ENCODE measurements at places on chromosomes 3 and 15. TPM values are rescaled to one million over a fixed set of nuclear protein-coding genes. Genes with fewer than 3 reads are reported as not detected.

DGKG gene
- total RNA-seq, result 27.3 TPM

TM4SF1 gene
- total RNA-seq, result 60.5 TPM

SV2B gene
- 7.3 TPM for total RNA-seq

DNA sequence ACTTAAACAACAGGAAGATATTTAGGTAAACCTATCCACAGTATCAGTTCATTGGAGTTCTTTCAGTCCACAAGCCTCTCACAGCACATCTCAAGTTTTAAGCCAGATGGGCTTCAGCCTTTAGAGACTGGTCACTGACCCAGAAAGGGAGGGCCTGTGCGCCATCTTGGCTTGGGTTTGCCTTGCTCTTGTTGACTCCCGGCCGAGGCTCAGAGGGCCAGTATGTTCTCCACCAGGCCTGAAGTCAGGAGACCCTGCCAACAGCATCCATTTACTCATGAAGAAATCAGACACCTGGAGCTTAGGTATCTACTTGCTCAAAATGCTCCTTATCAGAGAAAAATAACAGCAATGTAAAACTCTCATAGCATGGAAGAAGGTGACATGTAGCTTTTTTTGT is 6.2 kb downstream of the RGMA start:
- H3K27me3 ChIP-seq, result peaks cover 30% of the 10 kb centered on the region
- no peaks in the 10 kb centered on the region for H3K36me3 ChIP-seq
- no peak overlapping the region for H3K4me3 ChIP-seq
- no peak overlapping the region for H3K27ac ChIP-seq
- no peaks in the 10 kb centered on the region for H3K4me1 ChIP-seq
- no peak for DNase-seq

GRCh38 chr3:98650971-98651779 is 57.8 kb upstream of the CPOX start:
- no peaks in the 10 kb centered on the region for H3K36me3 ChIP-seq

DNA sequence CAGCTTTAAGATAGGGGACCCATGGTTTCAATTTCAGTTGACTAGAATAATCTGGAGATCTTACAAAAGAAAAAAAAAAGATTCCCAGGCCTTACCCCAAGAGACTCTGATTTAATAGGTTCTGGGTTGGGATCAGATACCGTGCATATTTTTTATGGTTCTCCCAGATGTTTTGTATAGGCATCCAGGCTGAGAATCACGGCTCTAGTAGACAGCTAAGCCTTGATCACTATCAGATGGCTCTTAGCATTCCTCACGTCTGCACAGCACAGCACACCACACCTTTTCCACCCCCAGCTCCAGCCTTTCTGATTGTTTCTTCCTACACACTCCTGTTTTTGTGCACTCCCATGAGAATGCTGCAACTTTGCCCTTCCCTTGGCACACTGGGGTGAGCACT is 40.8 kb downstream of the TMEM45A start:
- H3K27me3 ChIP-seq, result no peaks in the 10 kb centered on the region
- H3K4me3 ChIP-seq, result no peak overlapping the region
- H3K4me1 ChIP-seq, result peaks cover 28% of the 10 kb centered on the region
- DNase-seq, result no peak
